ENCODE measurements at places on chromosomes 16 and 17.

GRCh38 chr16:50996166-50996829 lies 154.8 kb downstream of the SALL1 start:
- DNase-seq = no peak

DNA sequence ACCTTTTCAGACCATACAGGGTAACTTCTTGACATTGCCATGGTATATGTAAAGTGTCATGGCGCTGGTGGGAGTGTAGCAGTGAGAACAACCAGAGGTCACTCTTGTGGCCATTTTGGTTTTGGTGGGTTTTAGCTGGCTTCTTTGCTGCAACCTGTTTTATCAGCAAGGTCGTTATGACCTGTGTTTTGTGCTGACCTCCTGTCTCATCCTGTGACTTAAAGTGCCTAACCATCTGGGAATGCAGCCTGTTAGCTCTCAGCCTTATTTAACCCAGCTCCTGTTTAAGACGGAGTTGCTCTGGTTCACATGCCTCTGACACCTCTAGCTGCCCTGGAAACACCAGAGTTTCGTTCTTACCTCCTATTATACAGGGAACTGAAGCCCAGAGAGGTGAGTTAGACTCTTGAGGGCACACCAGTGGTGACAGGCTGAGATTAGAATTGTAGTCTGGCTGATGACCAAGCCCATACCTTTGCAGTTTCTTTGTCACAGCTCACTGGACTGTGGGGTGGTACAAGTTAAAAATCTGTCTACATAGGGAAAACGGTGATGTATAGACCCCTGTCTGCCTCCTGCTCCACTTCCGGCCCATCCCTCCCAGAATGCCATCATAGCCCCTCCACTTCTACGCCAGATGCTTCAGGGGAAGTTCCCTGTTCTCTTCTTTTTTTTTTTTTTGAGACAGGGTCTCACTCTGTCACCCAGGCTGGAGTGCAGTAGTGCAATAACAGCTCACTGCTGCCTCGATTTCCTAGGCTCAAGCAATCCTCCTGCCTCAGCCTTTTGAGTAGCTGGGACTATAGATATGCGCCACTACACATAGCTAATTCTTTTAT lies 21.0 kb downstream of the KSR1 start:
- no peak for DNase-seq

DNA sequence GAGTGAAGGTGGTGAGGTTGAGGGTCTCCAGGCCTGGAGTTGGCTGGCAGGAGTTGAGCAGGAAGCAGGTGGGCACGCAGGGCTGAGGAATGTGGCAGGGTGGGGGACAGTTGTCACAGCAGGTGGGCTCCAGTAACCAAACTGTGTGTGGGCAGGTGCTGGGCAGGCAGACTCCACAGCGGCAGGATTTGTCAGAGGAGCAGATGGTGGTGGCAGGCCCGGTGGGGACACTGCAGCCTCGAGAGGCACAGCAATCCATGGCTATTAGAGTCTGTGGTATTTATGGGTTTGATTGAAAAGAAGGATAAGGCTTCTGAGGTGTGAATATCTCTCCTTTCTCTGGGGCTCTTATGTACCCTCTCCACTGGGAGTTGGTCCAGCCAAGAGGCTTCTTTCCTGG lies at the start of gene KRTAP3-3:
Gene KRTAP3-3, minus strand, starts transcription at position 326 of the 400 bp plus-strand sequence. Its CDS starts 67 bp downstream, at position 259.
- DNase-seq = no peak

- no peak for DNase-seq
Observed at GRCh38 chr17:58991718-58992331, 114.9 kb downstream of the TRIM37 start.

Data from stimulated activated CD8-positive, alpha-beta memory T cell treated with anti-CD3 and anti-CD28 coated beads, Interleukin-15, amount 100 ng/mL, for 1 hour (primary cell).